ENCODE measurements at places on chromosomes 4 and X.

GRCh38 chrX:52262195-52262546, 77.5 kb downstream of the MAGED4 start:
- no peak for DNase-seq

GRCh38 chr4:138688408-138689085, 327.0 kb upstream of the NOCT start:
- no peak for DNase-seq

DNA sequence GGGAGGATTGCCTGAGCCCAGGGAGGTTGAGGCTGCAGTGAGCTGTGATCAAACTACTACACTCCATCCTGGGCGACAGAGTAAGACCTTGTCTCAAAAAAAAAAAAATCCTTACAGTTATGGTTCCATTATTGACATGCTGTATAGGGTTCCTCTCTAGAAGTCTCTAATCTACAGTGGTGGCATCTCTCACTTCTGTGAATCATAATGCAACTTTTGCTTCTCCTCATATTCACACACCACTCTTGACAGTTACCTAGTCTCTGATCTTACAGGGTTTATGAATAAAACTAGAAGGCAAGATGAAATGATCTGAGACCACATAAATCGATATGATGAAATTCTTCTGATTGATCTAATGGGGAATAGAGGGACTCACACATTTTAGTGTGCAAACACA, 40.6 kb downstream of the DOCK11 start:
- no peak for DNase-seq

- no peak for DNase-seq
These were observed 143.3 kb upstream of the KLHL4 start for GRCh38 chrX:87374324-87374723.

GRCh38 chr4:15232366-15233263, 195.2 kb upstream of the C1QTNF7 start:
- peak; percentile 17 for DNase-seq

DNA sequence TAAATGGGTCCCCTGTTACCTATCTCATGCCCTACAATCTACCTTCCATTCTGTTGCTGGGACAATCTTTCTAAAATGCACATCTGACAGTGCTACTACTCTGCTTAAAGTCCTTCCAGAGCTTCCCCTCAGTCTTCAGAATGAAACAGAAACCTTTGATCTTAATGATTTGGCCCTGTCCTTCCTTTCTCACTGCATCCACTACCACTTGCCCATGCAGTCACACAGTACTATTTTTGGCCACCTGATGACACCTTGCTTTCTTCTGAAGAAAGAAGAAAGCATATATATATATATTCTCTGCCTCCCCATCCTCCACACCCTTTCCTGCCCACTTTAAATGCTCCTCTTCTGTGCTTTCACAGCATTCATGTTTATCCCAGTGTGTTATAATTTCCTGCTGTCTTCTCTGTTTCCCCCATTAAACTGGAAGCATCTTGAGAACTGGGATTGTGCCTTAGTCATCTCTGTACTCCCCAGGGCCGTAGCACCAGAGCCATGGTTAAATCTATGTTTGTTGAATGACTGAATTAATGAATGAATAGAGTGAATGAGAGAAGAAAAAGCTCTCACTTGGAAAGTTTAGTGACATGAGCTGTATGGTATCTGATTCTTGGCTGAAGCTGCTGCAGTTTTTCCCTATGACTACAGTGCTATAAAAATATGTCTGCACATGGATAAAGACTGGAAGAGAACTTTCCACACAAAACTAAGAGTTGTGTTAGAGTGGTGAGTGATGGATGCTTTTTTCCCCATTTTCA, 56.2 kb downstream of the RTL9 start:
- DNase-seq = no peak

- no peak for DNase-seq
These were observed 15.1 kb downstream of the LAMP2 start for GRCh38 chrX:120453985-120454384.

DNA sequence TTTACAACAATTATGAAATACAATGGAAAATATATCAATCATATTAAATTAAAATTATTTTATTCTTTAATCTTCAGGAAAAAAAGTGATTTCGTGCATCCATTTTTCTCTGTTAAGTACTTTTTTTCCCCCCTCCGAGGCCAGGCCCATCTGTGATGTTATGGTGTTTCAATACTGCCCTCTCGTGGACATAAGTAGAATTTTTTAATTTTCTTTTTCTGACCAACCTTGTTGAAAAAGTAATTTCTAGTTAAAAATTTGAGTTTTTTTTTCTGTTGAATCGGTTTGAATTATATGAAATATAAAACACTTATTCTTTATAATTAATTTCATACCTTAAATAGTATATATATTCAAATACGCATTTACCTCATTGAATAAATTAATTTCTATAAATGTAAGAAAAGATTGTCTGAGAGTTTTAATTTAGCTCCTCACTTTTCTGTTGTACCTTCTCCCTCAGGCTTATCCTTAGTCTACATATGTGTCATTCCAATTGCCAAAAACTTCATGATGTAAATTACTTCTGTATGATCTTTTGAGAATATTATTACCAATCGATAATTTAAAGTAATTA, 175.8 kb upstream of the TECRL start:
- no peak for DNase-seq

DNA sequence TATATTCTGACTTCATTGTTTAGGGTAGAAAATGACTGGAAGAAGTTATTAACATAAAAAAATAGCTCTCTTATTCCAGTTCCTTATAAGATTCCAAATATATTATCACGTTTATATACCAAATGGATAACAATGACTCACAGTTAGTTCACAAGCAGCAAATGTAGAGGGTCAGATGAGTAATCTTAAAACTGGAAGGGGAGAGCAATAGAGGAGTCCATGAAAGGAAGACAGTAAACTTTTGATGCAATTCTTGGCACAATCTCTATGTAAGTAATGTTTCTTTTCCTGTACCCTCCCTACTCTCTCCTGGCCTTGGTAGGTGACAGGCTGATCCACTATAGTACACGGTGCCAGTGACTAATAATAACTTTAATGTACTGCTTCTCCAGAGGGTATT, 259.0 kb upstream of the TRPC5 start:
- DNase-seq = no peak

DNA sequence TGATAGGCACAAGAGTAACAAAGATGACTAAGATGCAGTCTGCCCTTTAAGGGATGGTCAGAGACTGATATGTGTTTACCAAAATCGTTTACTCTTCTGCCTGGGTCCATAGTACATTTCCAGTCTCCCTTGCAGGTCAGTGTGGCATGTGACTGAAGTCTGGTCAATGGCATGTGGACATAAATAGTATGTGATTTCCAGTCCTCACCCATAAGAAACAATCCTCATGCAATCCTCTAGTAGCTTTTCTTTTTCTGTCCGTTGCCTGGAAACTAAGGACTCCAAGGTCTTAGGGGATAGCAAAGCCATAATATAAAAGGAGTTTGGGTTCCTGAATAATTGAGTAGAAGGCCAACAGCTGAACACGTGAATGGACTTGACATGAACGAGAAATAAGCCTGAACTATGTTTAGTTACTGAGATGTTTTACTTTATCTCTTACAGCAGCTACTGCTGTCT, 1.1 kb downstream of the SLC9B2 start:
- no peak for DNase-seq

DNA sequence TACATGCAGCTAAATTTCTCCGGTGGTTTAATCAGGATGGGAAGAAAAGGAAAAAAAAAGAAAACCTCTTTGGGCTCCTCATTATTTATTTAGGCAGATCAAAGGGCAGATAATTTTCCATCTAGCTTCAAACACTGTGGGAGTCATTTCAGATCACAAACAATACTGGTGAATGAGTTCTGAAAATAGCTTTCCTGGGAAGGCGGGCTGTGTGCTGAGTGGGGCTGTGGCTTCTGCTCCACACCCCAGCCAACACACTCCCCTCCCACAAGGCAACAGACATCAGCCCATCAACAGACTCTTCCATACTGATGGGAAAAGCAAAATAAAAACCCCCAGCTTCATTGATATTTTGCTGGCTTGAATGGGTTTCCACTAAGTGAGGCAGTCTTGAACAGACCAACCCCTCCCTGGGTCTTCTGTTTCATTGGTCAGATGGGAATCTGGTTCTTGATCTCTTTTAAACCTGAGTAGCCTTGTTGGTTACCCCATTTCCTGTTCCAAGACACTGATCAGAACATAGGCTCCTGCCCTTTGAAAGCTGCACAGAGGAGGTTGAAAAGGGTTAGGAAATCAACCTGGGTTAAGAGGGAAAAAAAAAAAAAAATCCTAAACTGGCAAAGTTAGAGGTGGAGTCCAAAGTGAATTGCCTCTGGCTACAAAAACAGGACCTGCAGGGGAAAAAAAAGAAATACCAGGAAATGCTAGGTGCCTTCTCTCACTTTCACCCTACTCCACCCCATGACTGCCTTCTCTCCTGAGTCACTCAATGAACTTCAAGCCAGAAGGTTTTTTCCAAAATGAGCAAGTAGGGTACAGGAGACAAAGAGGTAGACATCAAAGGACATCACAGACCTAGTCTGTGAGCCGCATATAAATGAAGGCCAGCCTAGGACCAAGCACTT, 20.0 kb downstream of the AMOT start:
- DNase-seq = no peak

GRCh38 chr4:8769645-8770517, 101.8 kb downstream of the HMX1 start:
- no peak for DNase-seq

DNA sequence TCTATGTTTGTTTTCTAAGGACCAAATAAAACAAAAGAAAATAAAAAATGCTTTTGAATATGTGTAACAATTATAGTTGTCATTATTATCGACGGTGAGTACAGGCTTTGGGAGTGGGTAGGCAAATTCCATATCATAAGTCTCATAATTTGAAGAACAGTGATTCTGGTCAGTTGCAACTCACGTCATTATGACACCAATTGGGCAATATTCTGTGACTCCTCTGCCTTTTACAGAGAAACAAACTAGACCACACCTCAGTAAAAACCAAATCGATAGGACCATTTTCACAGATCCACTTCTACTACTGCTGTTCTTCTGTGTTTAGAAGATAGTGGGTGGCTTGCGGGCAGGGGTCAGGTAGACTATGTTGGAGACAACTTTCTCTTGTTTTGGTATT, 250.1 kb downstream of the C4orf33 start:
- DNase-seq = no peak

DNA sequence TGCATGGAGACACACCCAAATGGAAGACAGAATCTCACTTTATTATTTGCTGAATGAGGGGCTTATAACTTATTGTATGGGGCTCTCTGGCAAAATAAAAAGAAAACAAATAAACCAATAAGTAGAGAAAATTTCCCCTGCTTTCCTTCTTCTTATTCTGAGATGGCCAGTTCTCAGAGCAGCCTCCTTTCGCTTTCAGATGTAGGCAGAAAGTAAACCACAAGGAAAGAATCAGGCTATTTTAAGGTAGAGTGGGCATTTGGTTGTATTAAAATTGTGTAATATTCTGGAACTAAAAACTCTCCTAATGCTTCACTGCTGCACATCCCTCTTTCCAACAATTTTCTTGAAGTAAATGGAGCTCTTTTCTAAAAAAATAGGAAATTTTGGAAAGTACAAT, 241.8 kb downstream of the GALNTL6 start:
- DNase-seq = no peak

- DNase-seq = no peak
These were observed 1.2 kb downstream of the WDR44 start for GRCh38 chrX:118347131-118347530.

GRCh38 chr4:6824772-6825402, 42.4 kb downstream of the KIAA0232 start:
- no peak for DNase-seq

DNA sequence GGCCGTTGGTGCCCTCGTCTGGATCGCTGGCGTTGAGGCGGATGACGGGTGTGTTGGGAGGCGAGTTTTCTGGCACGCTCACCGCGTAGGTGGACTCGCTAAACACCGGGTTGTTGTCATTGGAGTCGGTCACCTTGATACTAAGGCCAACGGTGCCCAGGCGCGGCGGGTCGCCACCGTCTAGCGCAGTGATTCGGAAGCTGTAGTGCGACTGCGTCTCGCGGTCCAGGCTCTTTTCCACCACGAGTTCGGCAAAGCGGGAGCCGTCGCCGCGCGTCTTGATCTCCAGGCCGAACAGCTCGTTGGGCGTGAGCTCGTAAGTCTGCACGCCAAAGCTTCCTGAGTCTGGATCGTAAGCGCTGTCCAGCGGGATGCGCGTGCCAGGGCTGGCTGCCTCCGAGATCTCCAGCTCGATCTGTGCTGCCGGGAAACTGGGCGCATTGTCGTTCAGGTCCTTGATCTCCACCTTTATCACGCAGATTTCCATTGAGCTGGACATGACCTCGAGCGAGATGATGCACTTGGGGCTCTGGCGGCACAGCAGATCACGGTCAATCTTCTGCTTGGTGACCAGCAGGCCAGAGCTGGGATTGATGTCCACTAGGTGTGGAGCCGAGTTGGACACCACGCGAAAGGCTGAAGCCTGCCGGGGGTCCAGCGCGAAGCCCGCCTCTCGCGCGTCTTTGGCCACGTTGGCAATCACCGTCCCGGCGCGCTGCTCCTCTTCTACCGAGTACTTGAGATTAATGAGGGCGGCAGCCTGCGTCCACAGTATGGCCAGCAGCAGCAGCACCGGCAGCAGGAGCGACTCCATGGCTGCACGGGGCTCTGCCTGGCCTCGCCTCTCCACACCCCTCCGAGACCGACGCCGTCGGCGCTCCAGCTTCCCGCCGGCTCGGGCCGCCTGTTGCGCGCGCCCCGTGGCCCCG, 2.0 kb downstream of the PCDH19 start:
- DNase-seq = no peak
